ENCODE measurements at places on chromosomes 1 and 21.

- DNase-seq = no peak
Measured at GRCh38 chr21:26124421-26124833, 46.1 kb downstream of the APP start.

GRCh38 chr1:1593834-1594601, 5.9 kb downstream of the FNDC10 start:
- no peak for DNase-seq

DNA sequence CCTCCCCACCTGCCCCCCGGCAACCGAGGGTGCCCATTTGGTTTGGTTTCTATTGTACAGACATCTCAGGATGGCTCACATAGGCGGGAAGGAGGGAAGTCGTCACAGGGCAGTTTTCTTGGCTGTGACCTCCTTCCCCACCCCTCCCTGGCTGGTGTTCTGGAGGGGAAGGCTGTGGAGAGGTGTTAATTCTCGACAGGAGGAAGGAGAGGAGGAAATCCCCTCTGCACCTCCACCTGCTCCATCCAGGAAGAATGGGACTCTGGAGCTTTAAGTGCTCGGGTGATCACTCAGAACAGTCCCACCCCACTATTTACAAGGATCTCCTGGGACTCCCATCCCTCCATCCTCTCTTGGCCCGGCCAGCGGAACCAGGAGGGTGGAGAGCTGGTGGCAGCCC, 7.6 kb downstream of the MEX3A start:
- DNase-seq = no peak

DNA sequence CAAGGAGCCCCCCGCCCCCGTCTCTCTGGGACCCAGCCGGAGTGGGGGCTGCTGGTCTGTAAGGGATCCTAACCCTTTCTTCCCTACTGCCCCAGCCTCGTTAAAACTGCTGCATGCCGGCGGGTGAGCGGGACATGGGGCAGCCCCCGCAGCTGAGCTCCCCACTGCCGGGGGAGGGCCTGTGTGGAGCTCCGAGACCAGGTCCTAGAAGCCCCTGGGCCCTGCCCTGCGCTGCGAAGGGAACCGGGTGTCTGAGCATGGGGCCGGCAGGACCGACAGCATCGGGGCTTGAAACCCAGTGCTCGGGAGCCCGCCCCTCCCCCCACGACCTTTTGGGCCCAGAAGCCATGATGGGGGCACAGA, 9.2 kb upstream of the COL6A1 start:
- no peak for DNase-seq

GRCh38 chr1:39759436-39759726, 11.8 kb downstream of the OXCT2 start:
- DNase-seq = no peak

DNA sequence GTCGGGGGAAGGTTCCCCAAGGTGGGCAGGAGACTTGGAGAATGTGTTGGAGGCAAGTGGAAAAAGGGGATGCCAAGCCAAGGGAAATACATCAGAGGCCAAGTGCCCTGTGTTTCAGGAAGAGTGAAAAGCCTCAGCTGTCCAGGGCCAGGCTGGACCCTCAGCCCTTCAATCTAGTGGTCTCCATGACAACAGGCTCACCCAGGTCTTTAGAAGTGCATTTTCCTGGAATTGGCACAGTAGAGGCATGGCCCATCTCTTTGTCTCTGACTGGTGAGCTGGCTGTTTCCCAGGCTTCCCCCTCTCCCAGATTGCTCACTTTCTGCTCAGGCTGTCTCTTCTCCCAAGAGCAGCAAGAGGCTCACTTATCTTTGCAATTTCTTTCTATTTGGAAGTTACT, 10.4 kb upstream of the RHBG start:
- no peak for DNase-seq

GRCh38 chr1:104765085-104765484, 1015.4 kb downstream of the AMY1C start:
- no peak for DNase-seq

- DNase-seq = no peak
Measured at GRCh38 chr1:115839029-115839678, 1.8 kb downstream of the NHLH2 start.

DNA sequence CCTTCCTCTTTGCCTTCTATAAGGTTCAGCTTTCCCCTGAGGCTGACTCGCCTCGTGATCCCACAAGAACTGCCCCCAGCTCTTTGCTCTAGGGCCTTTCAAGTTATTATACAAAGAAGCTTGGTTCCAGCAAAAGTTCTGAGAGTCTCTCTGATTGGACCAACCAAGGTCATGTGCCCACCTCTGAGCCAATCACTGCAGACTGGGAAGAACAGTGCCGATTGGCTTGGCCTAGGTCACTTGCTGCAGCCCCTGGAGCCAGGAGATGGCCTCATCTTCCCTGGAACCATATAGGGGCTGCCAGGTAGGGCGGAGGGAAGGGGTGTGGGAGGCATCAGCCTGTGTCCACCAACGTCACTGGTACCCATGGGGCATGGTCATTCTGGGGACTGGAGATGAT, 22.8 kb downstream of the TAS1R2 start:
- DNase-seq = no peak

DNA sequence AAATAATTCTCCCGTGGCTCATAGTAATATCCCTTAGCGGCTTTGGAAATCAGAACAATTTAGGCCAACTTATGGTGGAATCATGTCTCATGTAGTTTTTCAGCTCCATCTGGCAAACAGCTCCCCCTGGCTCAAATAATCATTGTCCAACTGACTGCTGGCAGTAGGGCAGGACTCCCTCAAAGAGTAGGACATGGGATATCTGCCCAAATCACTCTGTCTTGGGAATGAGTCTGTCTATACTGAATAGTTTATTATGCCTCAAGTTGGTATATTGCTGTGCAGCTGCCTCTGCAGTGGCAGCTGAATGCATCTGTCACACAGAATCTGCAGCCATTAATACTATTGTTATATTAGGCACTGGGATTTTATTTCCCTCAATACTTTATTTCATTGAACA, 255.7 kb downstream of the COL11A1 start:
- no peak for DNase-seq

DNA sequence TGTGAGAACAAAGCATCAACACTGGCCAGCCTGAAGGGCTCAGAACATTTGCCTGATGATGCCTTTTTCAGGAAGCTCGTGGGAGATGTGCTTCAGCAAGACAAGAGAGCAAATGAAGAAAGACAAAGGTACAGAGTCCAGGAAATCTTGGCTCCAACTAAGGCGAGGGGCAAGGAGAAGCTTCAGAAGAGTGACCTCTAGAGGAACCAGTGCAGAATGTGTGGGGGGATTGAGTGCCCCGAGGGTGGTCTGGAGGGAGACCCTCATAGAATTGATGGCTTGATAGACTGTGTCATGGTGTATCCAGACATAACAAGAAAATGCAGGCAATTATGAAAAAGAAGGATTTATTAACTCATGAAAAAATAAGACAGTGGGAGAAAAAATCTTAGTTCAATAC, 15.3 kb upstream of the NLRP3 start:
- no peak for DNase-seq

DNA sequence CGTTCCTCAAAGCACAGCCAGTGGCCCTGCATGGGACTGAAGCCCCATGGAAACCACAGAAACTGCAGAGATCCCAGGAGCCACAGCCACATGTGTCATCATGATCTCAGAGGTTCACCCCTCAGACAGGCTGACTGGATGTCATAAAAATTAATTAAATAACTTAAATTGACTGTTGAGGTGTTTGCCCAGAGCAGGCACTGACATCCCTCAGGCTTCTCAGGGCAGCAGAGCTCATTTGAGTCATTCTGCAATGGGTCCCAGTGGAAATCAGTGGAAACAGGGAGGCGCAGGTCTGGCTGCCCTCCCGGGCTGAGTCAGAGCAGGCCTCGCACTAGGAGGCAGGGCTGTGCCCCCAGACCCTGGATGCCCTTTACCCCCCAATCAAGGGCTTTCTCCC, 135.1 kb downstream of the CDC7 start:
- DNase-seq = no peak

- DNase-seq = no peak
Measured at GRCh38 chr1:221089273-221089672, 210.0 kb downstream of the HLX start.

DNA sequence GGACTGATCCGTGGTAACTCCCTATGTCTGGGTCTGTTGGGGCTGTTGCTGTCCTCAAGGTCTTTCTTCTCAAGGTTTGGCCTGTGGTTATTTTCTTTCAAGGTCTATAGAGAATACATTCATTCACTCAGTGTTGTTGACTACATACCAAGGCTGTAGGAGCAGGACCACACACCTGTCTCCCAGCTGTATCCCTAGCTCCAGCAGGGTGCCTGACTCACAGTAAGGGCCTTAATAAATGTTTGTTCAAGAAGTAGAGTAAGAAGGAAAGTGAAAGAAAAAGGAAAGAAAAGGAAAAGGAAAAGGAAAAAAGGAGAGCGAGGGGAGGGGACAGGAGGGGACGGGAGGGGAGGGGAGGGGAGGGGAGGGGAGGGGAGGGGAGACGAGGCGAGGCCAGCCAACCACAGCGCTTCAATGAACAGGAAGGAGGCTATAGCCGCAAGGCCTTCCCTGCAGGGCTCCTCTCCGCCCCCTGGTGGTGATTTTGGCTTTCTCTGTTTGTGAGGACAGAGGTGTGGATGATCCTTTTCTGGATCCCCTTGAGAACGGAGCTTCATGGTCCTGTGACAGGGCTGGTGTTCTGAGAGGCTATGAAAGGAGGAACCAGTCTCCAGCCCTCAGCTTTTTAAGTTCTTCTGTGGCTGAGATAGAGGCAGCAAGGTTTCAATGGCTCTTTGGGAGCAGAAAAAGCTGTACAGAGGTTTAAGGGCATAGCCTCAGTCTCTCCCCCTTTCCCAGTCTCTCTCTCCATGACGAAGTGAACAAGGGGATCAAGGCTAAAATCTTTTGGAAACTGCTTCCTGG, 30.6 kb upstream of the LCE5A start:
- DNase-seq = no peak

- no peak for DNase-seq
Measured at GRCh38 chr1:19274636-19275035, 13.9 kb downstream of the AKR7A3 start.

- no peak for DNase-seq
Measured at GRCh38 chr21:40331172-40331571, 463.9 kb downstream of the PCP4 start.

Measured in omental fat pad (tissue), 4 donors.